ENCODE measurements at places on chromosomes 12 and 14. TPM values are rescaled to one million over a fixed set of nuclear protein-coding genes. Genes with fewer than 3 reads are reported as not detected.
A peak's percentile ranks its signal among the peaks of the same experiment; 100 is the strongest.

- no peaks in the 10 kb centered on the region for H3K27me3 ChIP-seq
- H3K4me3 ChIP-seq = no peak overlapping the region
- no peaks in the 10 kb centered on the region for H3K36me3 ChIP-seq
Observed at GRCh38 chr12:93192878-93193277, 184.8 kb upstream of the NUDT4 start.

GRCh38 chr14:40058901-40059897, 627.0 kb upstream of the FBXO33 start:
- H3K4me1 ChIP-seq = no peaks in the 10 kb centered on the region
- no peaks in the 10 kb centered on the region for H3K27me3 ChIP-seq
- H3K4me3 ChIP-seq = no peak overlapping the region
- DNase-seq = no peak

The CACNA2D4 gene
- 5.5 TPM for total RNA-seq

The CDK4 gene
- total RNA-seq = 77.6 TPM

The CEP170B gene
- total RNA-seq = 30.3 TPM

The ACAD10 gene
- 23.3 TPM for total RNA-seq

GRCh38 chr14:72165229-72165698, 233.0 kb downstream of the RGS6 start:
- H3K36me3 ChIP-seq = no peaks in the 10 kb centered on the region
- H3K27ac ChIP-seq = no peak overlapping the region
- H3K27me3 ChIP-seq = no peaks in the 10 kb centered on the region
- H3K4me3 ChIP-seq = no peak overlapping the region
- no peaks in the 10 kb centered on the region for H3K4me1 ChIP-seq

GRCh38 chr14:104146651-104147345, 8.4 kb downstream of the KIF26A start:
- DNase-seq = peak; percentile 57
- H3K36me3 ChIP-seq = no peaks in the 10 kb centered on the region
- no peaks in the 10 kb centered on the region for H3K27me3 ChIP-seq
- H3K4me3 ChIP-seq = no peak overlapping the region
- no peak overlapping the region for H3K27ac ChIP-seq

GRCh38 chr14:103846543-103847450, 578 bp downstream of the PPP1R13B start:
- peak overlapping the region; percentile 75 for H3K4me3 ChIP-seq
- H3K36me3 ChIP-seq = no peaks in the 10 kb centered on the region
- H3K4me1 ChIP-seq = peaks cover 17% of the 10 kb centered on the region
- peak overlapping the region; percentile 78 for H3K27ac ChIP-seq
- H3K27me3 ChIP-seq = no peaks in the 10 kb centered on the region
- DNase-seq = peak; percentile 86

- peaks cover 40% of the 10 kb centered on the region for H3K4me1 ChIP-seq
- no peaks in the 10 kb centered on the region for H3K36me3 ChIP-seq
- H3K27ac ChIP-seq = no peak overlapping the region
- no peak overlapping the region for H3K4me3 ChIP-seq
- DNase-seq = no peak
- H3K27me3 ChIP-seq = no peaks in the 10 kb centered on the region
Observed at GRCh38 chr14:103111232-103111868, 11.9 kb upstream of the TNFAIP2 start.

- DNase-seq = no peak
- H3K4me3 ChIP-seq = no peak overlapping the region
- no peaks in the 10 kb centered on the region for H3K27me3 ChIP-seq
- no peak overlapping the region for H3K27ac ChIP-seq
- no peaks in the 10 kb centered on the region for H3K36me3 ChIP-seq
Observed at GRCh38 chr14:72737560-72737943, 156.3 kb downstream of the DPF3 start.

DNA sequence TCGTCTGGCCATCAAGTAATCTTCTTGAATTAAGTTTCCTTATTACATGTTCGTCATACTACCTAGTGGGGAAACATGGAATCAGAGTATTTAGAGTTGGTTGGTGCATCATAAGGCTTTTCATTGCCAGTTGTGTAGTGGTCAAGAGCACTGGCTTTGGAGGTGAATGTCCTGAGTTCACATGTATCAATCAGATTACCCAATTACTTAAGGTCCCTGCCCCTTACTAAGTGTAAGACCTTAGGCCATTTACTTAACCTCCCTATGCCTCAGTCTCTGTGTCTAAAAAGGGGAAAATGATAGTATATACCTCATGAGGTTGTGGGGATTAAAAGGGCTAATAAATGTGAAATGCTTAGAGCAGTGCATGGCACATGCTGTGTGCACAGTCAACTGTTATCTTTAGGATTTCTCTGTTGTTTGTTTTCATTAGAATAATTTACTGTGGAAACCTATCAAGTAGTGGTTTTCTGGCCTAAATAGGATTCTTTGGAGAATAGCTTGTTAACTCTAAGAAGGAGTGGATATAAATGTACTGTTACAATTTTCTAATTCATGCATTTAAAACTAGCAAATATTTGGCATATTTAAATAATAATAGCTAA, 27.0 kb downstream of the MSRB3 start:
- H3K27ac ChIP-seq = no peak overlapping the region
- no peaks in the 10 kb centered on the region for H3K36me3 ChIP-seq
- H3K4me3 ChIP-seq = no peak overlapping the region
